SHP77 (cell line): ENCODE measurements at places on chromosomes 2 and 18.
A peak's percentile ranks its signal among the peaks of the same experiment; 100 is the strongest.

DNA sequence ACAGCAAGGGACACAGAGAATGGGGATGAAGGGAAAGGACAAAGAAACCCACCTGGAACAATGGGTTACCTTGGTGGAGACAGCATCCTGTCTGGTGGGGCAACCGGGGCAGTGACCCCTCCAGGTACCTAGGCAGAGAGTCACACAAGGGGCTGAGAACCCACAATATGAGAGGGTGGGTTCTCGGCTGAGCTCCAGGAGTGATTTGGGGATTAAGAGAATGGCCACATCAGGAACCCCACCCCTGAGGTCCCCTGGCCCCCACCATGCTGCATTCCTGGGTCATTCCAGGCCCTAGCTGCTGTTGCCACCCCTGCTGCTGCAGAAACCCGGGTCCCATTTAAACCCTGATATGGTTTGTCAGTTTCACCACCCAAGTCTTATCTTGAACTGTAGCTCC is 172.3 kb downstream of the RTP5 start:
- no peak for DNase-seq

GRCh38 chr2:167157523-167157922 is 269.2 kb downstream of the XIRP2 start:
- DNase-seq = no peak

DNA sequence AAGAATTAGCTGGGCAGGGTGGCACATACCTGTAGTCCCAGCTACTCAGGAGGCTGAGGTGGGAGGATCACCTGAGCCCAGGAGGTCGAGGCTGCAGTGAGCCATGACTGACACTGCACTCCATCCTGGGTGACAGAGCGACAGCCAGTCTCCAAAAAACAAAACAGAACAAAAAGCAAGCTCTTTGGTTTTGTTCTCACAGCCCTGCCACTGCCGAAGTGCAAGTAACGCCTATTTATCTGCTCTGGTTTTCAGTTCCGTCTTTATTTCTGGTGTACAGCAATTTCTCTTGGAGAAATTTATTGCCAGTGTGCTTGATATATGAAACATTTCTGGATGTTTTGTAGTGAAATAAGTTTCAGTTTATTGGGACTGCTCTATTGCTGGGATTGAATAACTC is 61.9 kb downstream of the RAB10 start:
- DNase-seq = no peak

DNA sequence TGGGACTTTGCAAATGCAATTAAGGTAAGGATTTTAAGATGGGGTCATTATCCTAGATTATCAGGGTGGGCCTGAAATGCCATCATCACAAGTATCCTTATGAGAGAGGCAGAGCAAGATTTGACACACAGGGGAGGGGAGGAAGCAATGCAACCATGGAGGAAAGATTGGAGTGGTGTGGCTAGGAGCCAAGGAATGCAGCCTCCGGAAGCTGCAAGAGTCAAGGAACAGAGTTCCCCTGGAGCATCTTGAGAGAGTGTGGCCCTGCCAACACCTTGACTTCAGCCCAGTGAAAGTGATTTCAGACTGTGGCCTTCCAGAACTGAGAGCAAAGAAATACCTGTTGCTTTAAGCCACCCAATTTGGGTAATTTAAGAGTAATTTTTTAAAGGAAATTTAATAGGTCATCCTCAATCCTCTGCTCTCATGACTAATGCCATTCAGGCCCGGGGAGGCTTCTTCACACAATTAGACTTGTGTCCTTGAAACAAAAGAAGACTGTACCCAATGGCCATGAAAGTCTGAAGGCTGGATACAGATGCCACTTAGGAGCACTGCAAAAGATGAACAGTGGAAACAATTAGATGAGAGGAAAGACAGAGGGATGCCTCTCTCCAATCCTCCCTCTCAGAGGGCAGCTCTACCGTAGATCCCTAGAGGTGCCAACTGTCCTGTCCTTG is 250.3 kb upstream of the ID2 start:
- no peak for DNase-seq

DNA sequence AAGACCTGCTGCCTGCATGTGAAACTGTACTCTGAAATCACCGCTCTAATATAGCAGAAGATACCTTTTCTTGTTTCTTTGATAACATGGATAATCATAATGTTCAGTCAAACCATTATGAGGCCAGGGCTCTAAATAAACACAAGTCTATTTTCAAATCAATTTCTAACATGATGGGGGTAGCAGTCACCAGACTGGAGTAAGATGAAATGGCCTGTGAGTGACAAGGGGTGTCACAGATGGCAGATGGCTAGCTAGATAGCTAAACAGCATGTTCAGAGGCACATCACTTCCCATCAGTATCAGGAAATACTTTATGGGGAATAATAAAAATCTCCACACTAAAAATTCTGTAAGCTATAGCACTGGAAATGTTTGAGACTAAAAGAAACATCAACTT is 14.0 kb downstream of the MBD2 start:
- DNase-seq = no peak

DNA sequence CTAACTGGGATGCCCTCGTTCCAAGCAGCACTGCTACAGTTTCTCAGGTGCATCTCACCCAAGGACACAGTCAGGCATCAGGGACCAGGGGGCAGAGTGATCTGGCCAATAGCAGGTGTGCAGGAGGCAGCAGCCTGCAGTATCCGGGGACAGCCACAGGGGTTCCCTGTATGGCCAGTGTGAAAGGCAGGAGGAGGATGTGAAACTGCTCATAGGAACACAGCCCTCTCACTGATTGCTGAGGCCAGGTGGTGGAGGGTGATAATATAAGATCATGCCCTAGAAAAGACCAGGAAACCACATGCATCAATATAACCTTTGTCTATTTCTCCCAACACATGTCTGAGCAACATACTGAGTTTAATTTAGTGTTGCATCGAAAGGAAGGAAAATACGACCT is 112.7 kb upstream of the TACR1 start:
- DNase-seq = no peak

GRCh38 chr2:100934504-100935371 is 67.4 kb upstream of the RPL31 start:
- no peak for DNase-seq

GRCh38 chr2:60316381-60317033 is 236.9 kb downstream of the BCL11A start:
- DNase-seq = no peak

DNA sequence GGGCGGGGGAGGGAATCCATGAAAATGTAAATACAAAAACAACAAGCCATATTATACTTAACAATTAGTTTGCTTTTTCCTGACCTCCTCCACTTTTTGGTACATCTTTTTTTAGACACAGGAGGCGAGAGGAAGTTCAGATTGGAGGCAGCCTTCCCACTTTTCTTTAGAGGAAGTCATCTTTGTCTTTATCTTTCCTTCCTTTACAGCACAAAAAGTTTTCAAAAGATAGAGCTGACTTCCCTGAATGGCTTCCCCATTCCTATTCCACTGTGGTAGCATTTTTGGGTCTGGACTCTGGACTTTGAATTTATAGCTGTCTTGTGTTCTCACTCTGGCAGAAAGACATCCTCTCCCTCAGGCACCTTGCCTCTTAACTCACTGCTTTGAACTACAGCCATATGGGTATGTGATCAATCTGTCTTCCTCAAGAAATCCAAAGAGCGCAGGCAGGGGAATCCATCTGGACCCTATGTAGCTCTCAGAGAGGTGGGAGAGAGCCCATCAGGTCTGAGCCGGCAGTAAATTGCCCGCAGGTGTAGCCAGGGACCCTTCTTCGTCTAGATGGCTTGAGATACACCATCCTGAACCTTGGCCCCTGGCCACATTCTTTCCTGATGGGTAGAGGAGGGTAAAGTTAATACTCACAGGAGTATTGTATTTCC is 101.9 kb downstream of the AQP4 start:
- no peak for DNase-seq

DNA sequence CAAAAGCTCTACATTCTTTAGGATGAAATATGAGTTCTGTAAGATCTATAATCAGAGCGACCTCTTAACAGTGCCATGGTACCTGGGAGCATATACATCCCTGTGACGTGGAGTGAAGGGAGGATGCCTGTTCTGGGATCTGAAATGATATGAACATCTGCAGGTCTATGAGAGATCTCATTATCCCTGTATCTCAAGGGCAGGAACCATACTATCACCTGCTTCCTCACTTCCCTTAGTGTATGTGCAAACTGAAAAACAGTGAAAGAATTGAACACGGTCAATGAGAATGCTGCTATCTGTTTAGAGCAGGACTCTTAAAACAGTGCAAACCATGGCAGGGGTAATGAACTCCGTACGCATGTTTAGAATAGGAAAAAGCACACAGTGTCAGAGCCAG is 364.0 kb downstream of the LPIN1 start:
- DNase-seq = peak; percentile 12

- no peak for DNase-seq
Measured at GRCh38 chr18:49006641-49007454, 56.1 kb upstream of the SMAD7 start.

GRCh38 chr2:191304939-191305875 is 60.0 kb downstream of the MYO1B start:
- no peak for DNase-seq

GRCh38 chr18:9394046-9394445 is 59.5 kb downstream of the TWSG1 start:
- no peak for DNase-seq

- no peak for DNase-seq
Measured at GRCh38 chr18:79615091-79615490, 64.5 kb upstream of the CTDP1 start.

GRCh38 chr2:242029422-242030225 is 160.1 kb downstream of the RTP5 start:
- no peak for DNase-seq

GRCh38 chr2:19607400-19607799 is 249.0 kb upstream of the OSR1 start:
- DNase-seq = no peak

GRCh38 chr18:10128921-10129501 is 215.2 kb downstream of the VAPA start:
- no peak for DNase-seq

DNA sequence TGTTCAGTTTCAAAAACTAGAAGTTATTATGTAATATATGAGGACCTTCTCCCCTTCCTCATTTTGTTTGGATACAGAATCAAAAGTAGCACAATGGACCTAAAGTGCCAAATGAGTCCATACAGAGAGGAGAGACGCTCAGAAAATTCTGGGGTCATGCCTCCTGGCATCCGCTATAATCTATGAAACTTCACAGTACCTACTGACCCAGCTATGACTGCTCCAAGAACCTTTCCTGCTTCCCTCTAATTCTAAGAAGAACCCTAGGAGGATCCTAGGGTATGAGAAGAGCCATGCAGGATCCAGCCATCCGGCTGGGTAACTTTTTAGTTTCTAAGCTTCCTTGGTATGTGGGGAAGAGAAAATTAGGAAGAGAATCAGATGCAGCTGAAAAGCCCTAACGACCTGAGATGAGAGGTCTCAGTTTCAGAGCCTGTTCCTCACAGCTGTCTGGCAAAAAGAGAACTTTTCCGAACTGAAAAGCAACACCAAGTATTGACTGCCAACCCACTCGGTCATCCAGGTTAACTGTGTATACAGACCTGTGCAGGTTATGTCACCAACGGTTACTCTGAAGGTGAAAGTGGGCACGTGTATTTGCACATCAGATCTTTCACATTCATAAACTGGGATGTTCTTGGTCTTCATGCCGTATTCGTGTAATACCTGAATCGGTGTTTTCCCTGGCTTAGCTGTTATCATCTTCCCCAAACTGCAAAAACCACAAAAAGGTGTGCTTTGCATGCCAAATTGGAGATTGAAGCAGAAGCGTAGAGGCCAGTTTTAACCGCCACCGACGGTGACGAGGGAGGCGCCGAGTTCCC is 1.1 kb downstream of the PRKRA start:
- no peak for DNase-seq

- no peak for DNase-seq
Measured at GRCh38 chr18:48785091-48785614, 165.6 kb downstream of the SMAD7 start.

GRCh38 chr2:85678794-85679672 is 11.0 kb upstream of the SFTPB start:
- DNase-seq = peak; percentile 52

DNA sequence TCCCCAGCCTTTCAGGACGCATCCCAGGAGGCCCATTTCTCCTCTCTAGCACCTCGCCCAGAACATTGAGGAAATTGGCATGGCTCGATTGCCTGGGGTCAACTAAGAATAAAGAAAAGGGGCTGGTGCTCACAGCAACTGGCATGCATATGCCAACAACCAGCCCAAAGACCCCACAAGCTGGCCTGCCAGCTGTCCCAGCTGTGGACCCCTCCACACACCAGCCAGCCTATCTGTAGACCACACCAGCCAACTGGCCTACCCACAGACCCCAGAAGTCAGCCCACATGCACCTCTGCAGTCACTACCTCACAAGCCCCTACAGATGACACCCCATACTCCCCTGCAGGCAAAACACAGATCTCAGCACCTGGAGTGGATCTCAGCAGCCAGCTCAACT is 123.8 kb upstream of the ID2 start:
- DNase-seq = no peak

DNA sequence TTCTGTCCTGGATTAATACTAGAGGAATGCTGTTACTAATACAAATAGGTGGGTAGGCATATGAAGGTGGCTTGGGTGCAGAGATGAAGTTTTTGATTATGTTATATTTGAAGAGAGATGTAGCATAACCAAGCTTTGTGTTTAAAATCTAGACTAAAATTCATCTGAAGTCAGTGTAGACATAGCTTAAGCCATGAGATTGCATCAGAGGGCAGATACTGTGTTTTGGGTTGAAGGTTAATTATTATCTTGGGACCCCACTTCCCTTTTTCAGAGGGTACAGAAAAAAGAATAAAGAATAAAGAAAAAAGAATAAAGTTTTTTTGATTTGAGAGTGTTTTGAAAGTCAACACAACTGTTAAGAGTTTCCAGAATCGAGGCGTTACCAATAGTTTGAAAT is 13.0 kb downstream of the PPM1B start:
- DNase-seq = no peak

- no peak for DNase-seq
Measured at GRCh38 chr2:25410370-25410769, 68.6 kb upstream of the DNMT3A start.

DNA sequence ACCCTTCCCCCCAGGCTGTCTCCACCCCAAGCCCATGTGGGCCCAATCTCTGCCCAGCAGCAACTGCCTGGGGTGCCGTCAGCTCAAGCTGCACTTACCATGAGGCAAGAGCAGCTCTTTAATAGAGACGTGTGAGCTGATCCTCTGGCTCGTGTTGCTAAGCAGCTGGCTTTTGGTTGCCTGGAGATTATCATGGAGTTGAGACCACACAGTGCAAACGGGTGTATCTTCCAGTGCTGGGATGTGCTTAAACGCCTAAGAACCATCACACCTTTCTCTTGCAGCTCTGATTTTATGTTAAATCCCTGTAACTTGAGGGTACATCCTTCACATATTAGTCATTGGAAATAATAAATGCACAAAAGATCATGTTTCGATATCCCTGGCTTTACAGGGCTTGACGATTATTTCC is 271.1 kb downstream of the PRKCE start:
- DNase-seq = peak; percentile 47

DNA sequence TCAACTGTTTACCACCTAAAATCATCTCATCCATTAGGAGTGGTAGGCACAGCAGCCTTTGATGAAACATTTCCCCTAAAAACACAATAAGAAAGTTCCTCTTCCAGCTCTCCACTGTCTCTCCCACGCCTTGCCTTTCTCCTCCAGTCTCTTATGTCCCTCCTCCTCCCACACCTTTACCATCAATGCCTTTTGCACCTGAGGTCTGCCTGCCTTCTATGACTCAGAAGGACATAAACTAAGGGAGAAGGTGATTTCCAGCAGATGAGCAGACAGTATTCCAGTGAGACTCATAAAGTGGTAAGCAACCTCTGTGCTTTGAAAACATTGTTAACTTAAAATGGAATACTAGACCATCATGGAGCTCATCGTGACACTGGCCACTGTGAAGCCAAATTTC is 34.2 kb upstream of the NDUFV2 start:
- no peak for DNase-seq

GRCh38 chr18:33010149-33010548 is 237.3 kb upstream of the KLHL14 start:
- DNase-seq = no peak
